Activated gamma-delta T cell treated with anti-CD3 and anti-CD28 coated beads, Interleukin-2, amount 50 U/mL, for 16 hours (primary cell): ENCODE measurements at places on chromosomes 16 and 17.

DNA sequence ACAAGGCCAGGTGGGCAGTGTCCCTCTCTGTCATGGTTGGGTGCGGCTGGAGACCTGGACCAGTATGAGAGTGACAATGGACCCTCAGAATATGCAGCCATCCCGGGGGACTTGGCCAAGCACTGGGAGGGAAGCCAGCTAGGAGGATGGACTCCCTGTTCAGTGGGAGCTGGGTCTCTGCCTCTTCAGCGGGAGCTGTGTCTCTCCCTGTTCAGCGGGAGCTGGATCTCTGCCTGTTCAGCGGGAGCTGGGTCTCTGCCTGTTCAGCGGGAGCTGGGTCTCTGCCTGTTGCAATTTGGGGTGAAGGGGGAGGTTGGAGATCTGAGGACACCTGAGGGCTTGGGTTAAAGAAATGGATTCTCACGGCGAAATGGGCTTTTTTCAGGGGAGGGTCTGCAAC lies 3.8 kb upstream of the PRSS33 start:
- no peak for DNase-seq

DNA sequence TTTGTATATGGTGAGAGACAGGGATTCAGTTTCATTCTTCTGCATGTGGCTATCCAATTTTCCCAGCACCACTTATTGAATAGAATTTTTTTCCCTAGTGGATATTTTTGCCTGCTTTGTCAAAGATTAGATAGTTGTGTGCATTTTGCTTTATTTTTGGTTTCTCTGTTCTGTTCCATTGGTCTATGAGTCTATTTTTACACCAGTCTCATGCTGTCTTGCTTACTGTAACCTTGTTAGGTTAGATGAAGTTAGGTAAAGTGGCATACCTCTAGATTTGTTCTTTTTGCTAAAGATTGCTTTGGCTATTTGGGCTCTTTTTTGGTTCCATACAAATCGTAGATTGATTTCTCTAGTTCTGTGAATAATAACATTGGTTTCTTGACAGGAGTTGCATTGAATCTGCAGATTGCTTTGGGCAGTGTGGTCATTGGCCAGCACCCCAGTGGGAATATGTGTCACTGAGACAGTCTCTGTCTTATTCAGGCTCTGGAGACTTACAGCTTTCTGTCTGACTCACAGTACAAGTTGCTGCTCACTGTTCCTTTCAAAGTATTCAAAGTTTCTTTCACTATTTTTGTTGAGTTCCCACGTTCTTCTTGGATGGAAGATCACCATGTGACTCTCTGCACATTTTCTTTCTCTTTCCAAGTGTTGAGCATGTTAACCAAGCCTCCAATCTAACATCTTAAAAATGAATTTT lies 709.1 kb downstream of the CDH11 start:
- DNase-seq = no peak

DNA sequence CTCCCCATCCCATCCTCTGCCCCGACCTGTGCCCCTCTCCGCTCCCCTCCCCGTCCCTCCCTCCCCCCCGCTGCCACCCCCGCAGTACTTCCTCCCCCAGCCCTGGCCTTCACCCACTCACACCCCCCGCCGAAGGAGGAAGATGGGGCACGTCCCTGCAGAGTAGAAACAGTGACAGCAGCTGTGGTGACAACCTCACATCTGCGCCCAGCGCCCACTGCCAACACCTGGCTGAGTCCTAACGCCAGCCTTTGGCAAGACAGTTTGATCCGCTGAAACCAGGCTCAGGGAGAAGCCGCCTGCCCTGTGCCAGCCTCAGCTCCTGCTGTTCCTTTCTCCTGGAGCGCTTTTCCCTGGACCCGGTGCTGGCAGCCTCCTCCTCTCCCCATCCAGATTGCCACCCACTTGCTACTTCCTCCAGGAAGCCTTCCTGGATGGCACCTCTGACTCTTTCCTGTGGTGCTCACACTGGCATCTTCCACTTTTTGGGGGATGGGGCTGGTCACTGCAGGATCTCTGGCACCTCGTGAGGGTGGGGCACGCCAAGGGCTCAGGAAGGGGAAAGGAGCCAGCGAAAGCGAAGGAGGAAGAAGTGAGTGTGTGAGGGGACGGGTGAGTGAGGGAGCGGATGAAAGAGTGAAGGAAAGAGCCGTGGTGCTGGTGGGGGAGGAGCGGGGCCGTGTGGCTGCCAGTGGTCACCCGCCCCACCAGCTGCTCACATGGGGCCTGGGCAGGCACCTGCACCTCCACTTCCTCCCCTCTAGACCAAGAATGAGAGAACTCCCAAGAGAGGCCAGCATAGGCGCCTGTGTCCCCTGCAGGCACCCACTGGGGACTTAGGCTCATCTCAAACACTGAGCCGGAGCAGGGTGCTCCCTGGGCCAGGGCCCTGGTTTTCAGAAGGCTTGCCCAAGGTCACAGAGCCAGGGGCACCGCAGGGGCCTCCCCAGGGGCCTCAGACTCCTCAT lies 27.0 kb downstream of the ZFPM1 start:
- DNase-seq = peak; percentile 26

DNA sequence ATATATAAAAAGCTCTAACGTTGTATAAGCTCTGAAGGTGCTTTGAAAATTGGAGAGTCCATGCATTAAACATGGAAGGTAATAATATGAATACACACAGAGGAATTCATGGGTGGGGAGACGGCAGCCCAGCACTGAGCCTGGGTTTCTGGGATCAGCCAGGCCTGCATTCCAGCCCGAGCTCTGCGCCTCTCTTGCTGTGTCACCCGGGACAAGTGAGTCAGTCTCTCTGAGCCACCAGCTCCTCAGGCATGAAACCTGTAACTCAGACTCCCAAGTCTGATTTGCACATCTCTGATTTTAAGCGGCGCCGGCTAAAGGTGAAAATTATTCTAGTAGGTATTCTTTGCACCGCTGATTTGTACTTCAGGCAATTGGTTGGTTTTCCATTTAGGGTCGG lies 238.8 kb downstream of the MRTFB start:
- no peak for DNase-seq

- peak; percentile 25 for DNase-seq
Observed at GRCh38 chr16:67447508-67448076, 16.7 kb downstream of the HSD11B2 start.

DNA sequence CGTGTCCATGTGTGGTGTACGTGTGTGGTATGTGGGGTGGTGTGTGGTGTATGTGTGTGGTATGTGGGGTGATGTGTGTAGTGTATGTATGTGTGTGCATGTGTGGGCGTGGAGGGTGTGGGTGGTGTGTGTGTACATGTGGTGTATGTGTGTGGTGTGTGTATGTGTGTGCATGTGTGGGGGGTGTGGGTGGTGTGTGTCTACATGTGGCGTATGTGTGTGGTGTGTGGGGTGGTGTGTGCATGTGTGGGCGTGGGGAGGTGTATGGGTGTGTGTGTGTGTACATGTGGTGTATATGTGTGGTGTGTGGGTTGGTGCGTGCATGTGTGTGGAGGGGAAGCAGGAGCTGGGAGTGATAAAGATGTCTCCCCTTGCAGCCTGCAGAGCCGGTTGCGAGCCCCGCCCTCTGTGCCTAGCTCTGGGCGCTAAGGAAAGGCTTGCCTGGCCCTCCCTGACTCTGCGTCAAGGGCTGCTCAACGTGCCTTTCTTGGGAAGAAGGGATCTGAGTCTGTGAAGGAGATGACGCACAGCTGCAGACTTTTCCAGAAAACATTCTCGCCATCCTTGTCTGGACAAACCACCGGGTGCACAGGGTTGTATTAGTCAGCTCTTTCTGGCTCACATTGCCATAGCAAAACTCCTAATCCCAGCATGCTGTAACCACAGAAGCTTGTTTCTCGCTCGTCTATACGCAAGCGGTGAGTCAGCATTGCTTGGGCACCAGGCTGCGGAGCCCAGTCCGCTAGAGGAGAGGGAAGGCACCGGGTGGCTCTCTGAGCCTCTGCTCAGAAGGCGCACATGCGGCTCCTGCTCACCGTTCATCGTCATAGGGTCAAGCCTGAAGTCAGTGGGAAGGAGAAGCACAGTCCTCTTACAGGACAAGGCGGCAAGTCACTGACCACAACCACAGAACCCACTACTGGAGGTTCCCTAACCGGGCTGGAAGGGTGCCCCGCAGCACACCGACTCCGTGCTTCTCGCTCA lies 2.0 kb upstream of the CD300H start:
- DNase-seq = no peak

DNA sequence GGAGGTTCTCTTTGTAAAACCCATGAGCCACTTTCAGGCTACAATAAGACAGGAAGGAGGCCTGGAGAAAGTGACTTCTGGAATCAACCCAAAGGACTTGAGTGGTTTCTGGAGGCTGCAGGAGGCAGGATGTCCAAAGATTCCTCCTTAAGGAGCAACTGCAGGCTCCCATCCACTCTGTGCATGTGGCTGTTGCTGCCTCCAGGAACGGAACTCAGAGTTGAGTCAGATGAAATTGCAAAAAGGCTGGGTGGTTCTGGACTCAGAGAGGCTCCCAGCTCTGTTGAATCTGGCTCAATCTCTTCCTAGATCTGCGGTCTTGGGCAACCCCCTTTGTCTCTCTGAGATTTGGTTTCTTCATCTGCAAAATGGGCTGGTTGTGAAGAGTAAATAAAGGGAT lies 197.1 kb downstream of the SHISA9 start:
- DNase-seq = no peak

DNA sequence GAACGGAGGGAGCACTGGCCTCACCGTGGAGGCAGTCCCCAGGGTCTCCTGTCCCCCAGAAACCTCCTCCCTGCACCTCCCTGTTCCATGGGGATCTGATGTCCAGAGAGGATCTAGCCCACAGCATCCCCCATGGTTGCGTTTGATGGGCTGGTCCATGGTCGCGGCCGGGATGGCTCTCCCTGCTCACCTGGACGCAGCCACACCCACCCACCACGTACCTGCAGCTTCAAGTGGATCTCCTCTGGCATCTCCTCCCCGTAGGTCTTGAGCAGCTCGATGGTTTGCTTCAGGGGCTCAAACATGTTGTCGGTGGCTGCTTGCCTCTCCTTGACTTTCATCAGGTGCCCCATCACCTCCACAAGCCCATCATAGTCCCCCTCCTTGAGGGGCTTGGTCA lies 47.9 kb downstream of the DNAH17 start:
- DNase-seq = no peak

- no peak for DNase-seq
Observed at GRCh38 chr16:7236824-7237410, 95.7 kb upstream of the RBFOX1 start.

DNA sequence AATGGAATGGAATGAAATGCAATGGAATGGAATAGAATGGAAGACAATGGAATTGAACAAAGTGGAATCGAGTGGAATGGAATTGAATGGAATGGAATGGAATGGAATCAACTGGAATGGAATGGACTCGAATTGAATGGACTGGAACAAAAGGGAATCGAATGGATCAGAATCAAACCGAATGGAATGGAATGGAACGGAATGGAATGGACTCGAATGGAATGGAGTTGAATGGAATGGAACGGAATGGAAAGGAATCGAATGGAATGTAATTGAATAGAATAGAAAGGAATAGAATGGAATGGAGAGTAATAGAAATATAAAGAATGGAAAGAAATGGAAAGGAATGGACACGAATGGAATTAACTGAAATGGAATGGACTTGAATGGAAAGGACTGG lies 475.2 kb upstream of the WSB1 start:
- DNase-seq = no peak

- no peak for DNase-seq
Observed at GRCh38 chr17:20944014-20944865, 98.6 kb downstream of the USP22 start.
